CD4-positive, CD25-positive, alpha-beta regulatory T cell (primary cell): ENCODE measurements at places on chromosomes 2 and 18.
A peak's percentile ranks its signal among the peaks of the same experiment; 100 is the strongest.

GRCh38 chr18:35267161-35267651 is 22.8 kb downstream of the ZSCAN30 start:
- H3K27me3 ChIP-seq = no peaks in the 10 kb centered on the region
- peak; percentile 61 for DNase-seq
- peaks cover 4% of the 10 kb centered on the region for H3K36me3 ChIP-seq
- peak overlapping the region; percentile 73 for H3K27ac ChIP-seq
- H3K4me1 ChIP-seq = no peaks in the 10 kb centered on the region

GRCh38 chr2:236608188-236608525 is 38.5 kb downstream of the ACKR3 start:
- no peak for DNase-seq
- H3K27me3 ChIP-seq = no peaks in the 10 kb centered on the region
- no peak overlapping the region for H3K27ac ChIP-seq
- no peaks in the 10 kb centered on the region for H3K4me1 ChIP-seq

GRCh38 chr2:133532919-133533318 is 35.3 kb downstream of the NCKAP5 start:
- no peaks in the 10 kb centered on the region for H3K27me3 ChIP-seq
- H3K4me1 ChIP-seq = no peaks in the 10 kb centered on the region
- no peak overlapping the region for H3K4me3 ChIP-seq
- no peak overlapping the region for H3K27ac ChIP-seq
- no peaks in the 10 kb centered on the region for H3K36me3 ChIP-seq

- no peaks in the 10 kb centered on the region for H3K4me1 ChIP-seq
- DNase-seq = no peak
- no peak overlapping the region for H3K27ac ChIP-seq
- no peak overlapping the region for H3K4me3 ChIP-seq
These were observed 38.8 kb downstream of the GCG start for GRCh38 chr2:162113088-162113775.

GRCh38 chr18:62368100-62368499 is 43.0 kb downstream of the TNFRSF11A start:
- no peaks in the 10 kb centered on the region for H3K36me3 ChIP-seq
- H3K27ac ChIP-seq = no peak overlapping the region
- DNase-seq = no peak

GRCh38 chr2:127645395-127646291 is at the start of gene GPR17:
TSS of gene GPR17 (plus strand) at chr2:127646153. CDS start at chr2:127650736, 4,583 bp downstream.
- no peaks in the 10 kb centered on the region for H3K27me3 ChIP-seq
- H3K4me1 ChIP-seq = peaks cover 33% of the 10 kb centered on the region
- H3K36me3 ChIP-seq = no peaks in the 10 kb centered on the region
- DNase-seq = no peak

- no peak overlapping the region for H3K27ac ChIP-seq
- peaks cover 12% of the 10 kb centered on the region for H3K4me1 ChIP-seq
- H3K36me3 ChIP-seq = no peaks in the 10 kb centered on the region
- peaks cover 22% of the 10 kb centered on the region for H3K27me3 ChIP-seq
- no peak for DNase-seq
These were observed 1.6 kb upstream of the RMDN2 start for GRCh38 chr2:37923308-37924055.

- H3K36me3 ChIP-seq = no peaks in the 10 kb centered on the region
- H3K4me1 ChIP-seq = no peaks in the 10 kb centered on the region
- H3K27ac ChIP-seq = no peak overlapping the region
- H3K27me3 ChIP-seq = no peaks in the 10 kb centered on the region
These were observed 58.6 kb upstream of the ZCCHC2 start for GRCh38 chr18:62464266-62464665.
